ENCODE measurements at places on chromosomes 7 and 10.

DNA sequence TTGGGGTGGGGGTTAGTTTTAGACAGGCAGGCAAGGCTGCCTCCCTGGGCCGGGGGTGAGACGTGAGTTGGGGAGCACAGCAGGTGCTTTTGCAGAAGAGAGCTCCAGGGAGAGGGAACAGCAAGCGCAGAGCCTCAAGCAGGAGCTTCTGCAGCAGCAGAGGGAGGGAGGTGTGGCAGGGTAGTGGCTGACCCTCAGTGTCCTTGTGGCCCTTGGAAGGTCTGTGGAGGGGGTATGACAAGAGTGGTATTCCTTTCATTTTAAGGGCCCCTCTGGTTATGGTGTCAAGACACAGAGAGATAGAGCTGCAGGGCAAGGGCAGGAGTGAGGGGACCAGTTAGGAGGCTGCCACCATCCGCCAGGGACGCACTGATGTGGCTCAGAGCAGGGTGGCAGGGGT, 138.9 kb downstream of the EBF3 start:
- DNase-seq = no peak

GRCh38 chr7:112669306-112669705, 120.9 kb downstream of the TMEM168 start:
- DNase-seq = no peak

- DNase-seq = no peak
Measured at GRCh38 chr10:42960991-42961795, 115.7 kb upstream of the RET start.

- no peak for DNase-seq
Measured at GRCh38 chr7:20299647-20300312, 30.9 kb upstream of the ITGB8 start.

GRCh38 chr10:8279598-8279997, 225.1 kb downstream of the GATA3 start:
- peak; percentile 42 for DNase-seq

DNA sequence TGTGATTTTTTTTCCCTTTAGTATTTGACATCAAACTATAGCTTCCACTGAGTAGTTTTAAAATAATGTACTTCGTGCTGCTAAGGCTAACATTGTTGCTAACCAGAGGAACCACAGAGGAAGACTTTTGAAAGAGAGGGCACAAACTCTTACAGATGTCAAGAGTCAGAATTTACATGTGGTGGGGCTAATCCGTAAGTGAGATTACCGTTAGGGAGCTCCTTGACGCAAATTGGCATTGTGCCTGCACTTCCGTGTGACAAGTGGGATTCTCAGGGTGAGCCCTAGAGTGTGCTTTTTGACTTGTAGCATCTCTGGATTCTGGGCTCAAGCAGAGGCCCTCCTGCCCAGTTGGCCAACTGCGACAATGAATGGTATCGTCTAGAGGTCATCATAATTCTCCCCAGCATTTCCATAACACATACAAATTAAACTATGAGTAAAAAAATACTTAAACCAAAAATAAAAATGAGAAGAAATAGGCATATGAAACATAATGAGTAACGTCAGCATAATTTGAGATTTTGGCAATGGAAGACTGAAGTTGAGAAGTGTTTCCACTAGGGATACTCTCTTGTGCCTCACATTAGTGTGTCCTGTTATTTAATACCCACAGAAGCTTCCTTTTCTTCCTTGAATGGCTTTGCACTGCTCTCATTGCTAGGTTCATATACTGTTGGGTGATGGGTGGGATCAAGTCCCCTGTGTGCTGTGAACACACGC, 164.0 kb downstream of the SDK1 start:
- no peak for DNase-seq

GRCh38 chr10:34861293-34862021, 46.4 kb upstream of the PARD3 start:
- peak; percentile 34 for DNase-seq

- peak; percentile 68 for DNase-seq
Measured at GRCh38 chr7:94908323-94909178, 1.2 kb downstream of the PPP1R9A start.

DNA sequence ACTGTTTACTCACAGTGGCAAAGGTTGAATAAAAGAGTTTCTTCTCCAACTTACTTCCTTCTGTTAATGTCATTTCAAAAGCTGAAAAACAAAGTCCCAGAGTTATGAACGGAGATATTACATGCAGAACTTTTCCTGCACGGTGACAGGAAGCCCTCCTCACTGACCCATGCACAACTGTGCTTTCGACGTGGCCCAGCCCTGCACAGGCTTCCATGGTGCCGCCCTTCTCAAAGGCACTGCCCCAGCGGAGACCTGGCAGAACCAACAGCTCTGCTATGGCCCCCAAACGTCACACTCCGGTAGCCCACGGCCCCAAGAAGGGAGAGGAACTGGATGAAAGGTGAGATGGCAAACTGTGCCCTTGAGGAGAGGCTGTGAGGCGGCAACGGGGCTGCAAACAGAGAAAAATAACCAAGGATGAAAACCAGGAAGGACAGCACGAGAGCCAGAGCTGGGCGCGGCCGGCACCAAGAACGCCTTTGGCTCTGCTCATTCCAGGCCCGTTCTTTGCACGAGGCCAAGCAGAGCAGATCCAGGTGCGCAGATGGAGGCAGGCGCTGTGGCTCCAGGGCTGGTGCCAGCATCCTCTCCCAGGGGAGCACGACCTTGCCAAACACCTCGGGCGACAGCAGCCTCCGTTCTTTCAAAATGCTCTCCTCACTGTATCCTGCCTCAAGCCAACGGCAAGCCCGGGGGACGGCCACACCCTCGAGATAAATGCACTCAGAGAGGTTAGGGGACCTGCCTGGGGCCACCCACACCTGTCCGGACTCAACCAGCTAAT, 7.0 kb upstream of the FUOM start:
- no peak for DNase-seq

- peak; percentile 32 for DNase-seq
Measured at GRCh38 chr10:43284341-43284910, 17.6 kb upstream of the RASGEF1A start.

GRCh38 chr10:91514787-91515186, 104.6 kb downstream of the HECTD2 start:
- no peak for DNase-seq

GRCh38 chr10:90644165-90644564, 213.7 kb downstream of the HTR7 start:
- no peak for DNase-seq

DNA sequence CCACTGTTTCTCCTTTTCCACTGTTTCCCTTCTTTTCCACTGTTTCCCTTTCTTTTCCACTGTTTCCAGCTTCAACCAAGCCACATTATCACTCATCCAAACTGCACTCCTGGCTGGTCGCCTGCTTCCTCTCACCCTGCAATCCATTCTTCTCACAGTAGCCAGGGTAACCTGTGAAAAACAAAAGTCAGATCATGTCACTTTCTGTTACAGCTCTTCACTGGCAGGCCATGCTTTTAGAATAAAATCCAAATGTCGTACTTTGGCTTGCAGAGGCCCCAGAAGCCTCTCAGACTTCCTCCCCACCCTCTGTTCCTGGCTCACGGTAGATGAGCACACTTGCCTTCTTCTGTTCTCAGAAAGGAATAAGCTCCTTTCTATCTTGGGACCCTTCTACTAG, 33.9 kb downstream of the STARD3NL start:
- no peak for DNase-seq

Measured in LoVo (cell line).